ENCODE measurements at places on chromosomes 5 and 9.

DNA sequence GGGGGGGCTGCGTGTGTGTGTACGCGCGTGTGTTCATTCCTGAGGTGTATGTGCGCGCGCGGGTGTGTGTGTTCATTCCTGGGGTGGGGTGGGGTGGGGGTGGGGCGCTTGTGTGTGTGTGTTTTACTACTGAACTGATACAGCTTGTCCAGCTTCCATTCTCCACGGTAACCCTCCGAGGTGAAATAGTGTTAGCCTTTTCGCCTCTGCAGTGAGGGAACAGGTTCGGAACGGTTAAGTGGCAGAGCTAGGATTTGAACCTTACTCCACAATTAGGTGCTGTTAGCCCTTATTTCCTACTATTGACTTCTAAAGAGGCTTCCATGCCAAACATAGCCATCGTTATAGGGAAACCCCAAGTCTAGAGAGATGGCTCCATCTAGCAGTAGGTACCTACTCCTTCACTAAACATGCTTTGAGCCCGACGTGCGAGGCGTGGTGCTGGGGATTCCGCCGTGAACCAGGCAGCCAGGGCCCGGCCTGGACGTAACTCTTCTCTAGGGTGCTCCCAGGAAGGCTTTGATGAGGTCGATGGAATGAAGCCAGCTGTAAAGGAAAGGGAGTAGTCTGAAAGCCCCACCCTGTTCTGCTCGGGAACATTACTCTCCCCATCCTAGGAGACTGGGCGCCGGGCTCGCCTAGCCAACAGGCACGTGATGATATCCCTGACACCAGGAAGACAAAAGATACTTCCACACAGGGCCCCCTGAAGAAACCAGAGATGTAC, 782 bp upstream of the SKP1 start:
- DNase-seq = no peak

GRCh38 chr9:28801144-28801799, 1228.0 kb upstream of the C9orf72 start:
- DNase-seq = no peak

DNA sequence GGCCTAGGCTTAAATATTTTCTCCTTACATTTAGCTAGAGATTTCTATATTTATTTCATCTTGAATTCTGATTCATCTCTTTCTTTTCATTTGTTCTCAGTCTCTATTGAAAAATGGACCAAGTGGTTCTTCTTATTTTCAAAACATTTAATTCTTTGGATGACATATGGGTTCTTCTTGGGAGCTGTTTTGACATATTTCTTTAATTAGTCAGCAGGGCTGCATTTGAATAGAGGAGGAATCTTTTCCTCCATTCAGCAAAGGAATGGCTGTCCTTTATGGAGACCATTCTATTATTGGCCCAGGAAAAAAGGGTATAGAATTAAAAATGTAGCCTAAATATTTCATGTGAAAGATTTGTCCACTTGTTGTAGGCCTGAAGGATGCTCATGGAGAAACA, 109.9 kb downstream of the RPS23 start:
- DNase-seq = no peak

DNA sequence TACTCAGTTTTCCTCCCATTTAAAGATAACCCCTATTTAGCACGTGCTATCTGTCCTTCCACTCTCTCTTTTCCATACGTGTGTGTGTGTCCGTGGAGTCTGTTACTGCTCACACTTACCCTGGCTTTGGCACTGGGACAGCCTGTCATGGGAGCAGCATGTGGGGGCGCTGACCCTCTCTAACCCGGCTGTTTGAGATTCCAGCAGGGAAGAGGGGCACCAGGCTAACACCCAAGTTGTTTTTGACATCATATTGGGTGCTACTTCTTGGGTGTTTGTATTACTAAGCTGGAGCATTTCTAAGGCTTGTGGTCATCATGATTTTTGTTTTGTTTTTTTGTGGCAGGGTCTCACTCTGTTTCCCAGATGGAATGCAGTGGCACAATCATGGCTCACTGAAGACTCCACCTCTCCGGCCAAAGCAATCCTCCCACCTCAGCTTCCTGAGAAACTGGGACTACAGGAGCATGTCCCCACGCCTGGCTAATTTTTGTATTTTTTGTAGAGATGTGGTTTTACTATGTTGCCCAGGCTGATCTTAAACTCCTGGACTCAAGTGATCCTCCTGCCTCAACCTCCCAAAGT, 56.9 kb upstream of the SIMC1 start:
- no peak for DNase-seq

DNA sequence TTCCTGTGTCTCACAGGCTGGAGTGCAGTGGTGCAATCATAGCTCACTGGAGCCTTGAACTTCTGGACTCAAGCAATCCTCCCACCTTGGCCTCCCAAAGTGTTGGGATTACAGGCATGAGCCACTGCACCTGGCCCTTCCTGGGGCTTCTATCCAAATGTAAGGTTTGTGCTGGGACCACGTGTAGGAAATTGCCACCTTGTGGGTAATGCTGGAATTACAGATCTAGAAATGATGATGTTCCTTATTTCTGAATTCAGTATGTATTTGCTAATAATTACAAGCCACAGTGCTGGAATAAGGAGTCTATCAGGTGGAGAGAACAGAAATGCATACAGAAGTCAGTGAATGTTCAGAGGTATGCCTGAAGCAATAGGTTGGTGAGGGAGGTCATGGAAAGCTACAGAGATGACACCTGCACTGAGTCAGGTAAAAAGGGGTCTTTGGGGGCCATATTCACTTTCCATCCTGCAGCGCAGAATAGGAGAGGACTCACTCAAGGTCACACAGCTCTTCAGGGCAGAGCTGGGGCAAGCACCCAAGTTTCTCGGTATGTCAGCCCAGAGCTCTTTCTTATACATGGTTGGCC, 8.8 kb upstream of the IGFBPL1 start:
- no peak for DNase-seq

GRCh38 chr5:10420932-10421331, 20.7 kb upstream of the ROPN1L start:
- no peak for DNase-seq

GRCh38 chr5:159504106-159504856, 174.0 kb upstream of the IL12B start:
- no peak for DNase-seq

- DNase-seq = no peak
Observed at GRCh38 chr9:107214915-107215314, 68.2 kb upstream of the RAD23B start.

- no peak for DNase-seq
Observed at GRCh38 chr5:140553657-140554056, 3.6 kb downstream of the SRA1 start.

DNA sequence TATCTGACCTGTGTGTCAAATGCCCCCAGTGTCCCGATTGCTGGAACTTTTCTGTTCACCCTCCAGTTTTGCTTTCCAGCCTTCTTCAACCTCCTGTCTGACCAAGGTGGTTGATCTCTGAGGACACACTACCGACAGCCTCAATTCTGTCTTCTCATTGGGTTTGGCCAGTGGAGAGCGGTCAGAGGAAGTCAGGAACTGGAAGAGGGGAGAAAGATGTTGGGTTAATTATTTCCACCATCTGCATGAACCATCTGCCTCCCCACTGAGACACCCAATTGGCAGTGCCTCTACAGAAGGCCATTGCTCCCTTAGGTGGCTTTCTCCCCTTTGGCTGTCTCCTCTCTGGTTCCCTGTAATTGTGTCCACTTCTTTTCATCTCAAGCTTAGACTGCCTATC, 154.3 kb upstream of the RAI14 start:
- DNase-seq = no peak

DNA sequence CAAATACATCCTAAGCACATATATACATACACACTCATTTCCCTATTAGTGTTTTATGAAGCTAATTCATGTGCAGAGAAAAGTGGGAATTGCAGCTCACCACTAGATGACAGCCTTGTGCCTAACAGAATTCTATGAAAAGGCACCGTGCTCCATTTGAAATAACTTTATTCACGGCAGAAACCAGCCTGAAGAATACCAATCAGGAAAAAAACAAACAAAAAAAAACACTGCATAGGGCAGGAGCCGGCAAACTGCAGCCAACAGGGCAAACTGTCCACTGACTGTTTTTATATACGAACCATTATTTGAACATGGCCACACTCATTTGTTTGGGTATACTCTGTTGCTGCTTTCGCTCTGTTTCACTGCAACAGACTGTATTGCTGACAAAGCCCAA, 33.6 kb downstream of the ERMP1 start:
- no peak for DNase-seq

DNA sequence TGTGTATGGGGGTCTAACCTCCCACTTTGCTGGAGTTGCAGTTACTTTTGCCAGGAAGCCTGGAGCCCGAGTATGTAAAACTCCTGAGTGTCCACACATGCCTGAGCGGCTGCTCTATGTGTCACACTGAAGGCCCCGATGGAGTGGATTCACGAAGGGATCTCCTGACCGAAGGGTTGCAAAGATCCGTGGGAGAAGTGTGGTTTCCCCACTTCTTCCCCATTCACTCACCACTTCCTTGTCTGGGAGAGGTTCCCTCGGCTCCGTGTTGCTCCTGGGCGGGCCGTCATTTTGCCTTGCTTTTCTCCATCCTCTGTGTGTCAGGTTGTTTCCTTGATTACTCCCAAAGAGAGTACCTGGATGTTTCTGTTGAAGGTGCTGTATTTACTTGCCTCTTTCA, 16.2 kb upstream of the IL3 start:
- DNase-seq = no peak

DNA sequence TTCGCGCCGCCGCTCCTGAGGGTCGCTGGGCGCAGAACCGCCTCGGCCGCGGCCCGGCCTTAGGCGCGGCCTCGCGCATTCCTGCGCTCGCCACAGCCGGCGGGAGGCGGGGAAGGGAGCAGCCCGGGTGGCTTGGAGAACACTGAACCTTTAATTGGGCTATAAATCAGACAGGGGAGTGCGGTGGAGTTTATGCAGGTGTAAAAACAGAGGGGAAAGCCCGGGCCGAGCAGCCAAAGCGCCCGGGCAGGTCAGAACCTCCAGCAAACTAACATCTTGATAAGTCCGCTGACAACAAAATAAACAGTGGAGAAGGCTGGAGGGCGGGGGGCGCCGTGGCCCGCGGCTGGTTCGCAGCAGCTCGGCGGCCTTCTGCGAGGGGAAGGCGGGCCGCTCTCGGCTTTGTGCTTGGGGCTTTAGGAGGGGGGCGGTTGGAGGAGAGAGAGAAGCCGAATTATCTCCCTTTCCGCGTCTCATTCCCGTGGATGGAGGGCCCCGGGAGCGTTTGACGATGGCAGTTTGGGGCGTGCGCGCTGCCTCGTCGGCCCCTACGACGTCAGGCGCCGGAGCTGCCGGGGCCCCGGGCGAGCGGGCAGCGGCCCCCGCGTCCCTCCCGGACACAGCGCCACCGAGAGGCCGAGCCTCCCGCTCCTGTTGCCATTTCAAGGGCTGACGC, 11.3 kb downstream of the FOXD1 start:
- no peak for DNase-seq

DNA sequence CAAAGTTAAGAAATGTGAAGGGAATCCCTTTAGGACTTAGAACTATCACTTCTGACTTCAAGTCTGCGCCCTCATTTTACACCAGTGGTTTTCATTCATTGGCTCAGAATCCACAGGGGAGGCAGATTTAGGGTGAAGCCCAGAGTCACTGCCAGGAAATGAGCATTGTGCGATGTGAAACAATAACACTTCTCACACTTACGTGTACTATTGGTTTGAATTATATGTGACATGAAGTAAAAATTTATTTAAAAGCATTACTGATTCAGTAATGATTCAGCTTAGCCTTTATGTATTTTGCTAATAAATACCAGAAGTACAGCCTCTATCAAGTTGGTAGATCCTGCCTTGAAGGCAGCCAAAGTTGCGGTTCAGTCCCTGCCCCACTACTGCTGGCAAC, 98.6 kb downstream of the PAM start:
- DNase-seq = no peak

Measured in cortex of kidney (tissue), 1 donor.